ENCODE measurements at places on chromosomes 16 and 17.

- DNase-seq, result no peak
Observed at GRCh38 chr16:54822892-54823291, 107.8 kb upstream of the IRX5 start.

- DNase-seq, result no peak
Observed at GRCh38 chr17:34254146-34254545, 939 bp upstream of the CCL2 start.

DNA sequence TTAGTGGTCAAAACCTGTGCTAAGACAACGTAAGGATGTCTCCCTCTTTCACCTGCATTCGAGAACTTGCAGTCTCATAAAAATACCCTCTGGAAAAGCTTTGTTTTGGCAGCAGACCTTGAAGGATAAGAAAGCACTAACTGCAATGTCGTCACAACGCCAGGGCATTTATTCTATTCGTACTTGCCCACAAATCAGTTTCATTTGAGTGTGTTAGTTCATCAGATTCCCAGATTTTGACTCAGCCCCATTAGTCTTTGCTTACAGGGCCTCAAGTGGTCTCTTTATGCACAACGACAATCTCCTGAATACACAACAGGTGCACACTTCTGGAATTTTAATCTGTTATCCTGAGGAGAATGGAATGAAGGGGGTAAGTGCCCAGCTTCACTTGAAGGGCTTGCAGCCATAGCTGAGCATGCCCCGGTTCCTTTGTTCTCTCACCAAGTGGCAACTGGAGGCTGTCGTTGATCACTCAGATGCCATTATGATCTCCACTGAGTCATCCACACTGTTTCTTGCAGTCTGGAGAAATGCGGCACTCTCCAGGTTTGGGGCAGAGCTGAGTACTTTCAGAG is 58.8 kb downstream of the CLEC19A start:
- DNase-seq, result no peak

DNA sequence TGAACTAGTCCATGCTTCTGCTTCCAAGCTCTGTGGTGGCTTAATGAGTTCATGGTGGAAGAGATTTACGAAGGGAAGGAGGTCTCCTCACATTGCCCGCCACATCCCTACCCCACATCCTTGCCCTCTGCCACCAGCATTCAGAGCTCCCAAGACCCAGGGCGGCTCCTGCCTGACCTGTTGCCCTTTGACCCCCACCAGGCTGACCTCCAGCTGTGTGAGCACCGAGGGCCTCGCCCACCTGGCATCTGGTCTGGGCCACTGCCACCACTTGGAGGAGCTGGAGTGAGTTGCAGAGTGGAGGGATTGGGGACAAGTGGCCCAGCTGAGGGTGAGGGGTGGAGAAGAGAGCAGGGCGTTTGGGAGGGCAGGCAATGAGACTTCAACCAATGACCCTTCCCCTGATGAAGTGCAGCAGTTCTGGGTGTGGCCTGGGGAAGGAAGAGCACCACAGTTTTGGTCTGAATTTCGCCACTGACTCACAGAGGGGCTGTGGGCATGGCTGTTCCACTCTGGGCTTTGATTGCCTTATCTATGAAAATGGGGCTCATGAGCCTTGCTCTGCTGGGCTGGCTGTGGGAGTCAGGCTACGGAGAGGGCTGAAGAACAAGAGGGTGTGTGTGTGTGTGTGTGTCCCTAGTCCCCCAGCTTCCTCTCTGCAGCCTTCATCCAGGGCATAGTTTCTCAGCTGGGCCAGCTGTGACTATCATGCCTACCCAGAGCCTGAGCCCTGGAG is 22.6 kb upstream of the CPNE2 start:
- DNase-seq, result no peak

- DNase-seq, result peak; percentile 74
Observed at GRCh38 chr17:44898768-44899073, 524 bp downstream of the EFTUD2 start.

DNA sequence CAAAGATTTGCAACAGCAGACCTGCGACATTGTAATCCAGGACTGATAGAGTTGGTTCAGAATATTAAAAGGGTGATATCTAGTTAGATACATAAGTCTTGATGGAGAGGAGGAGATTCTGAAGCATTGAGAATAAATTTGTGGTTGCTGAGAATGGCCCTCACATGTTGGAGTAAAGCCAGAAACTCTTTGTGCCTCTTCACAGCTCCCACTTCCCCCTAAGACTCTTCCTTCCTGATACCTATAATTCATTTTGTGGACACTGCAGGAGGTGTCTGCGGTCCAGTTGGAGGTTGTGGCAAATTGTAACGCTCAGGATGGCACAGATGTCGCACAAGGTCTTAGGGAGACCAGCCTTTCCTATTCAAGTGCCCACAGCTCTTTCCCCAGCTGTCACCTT is 17.5 kb downstream of the WWOX start:
- no peak for DNase-seq

DNA sequence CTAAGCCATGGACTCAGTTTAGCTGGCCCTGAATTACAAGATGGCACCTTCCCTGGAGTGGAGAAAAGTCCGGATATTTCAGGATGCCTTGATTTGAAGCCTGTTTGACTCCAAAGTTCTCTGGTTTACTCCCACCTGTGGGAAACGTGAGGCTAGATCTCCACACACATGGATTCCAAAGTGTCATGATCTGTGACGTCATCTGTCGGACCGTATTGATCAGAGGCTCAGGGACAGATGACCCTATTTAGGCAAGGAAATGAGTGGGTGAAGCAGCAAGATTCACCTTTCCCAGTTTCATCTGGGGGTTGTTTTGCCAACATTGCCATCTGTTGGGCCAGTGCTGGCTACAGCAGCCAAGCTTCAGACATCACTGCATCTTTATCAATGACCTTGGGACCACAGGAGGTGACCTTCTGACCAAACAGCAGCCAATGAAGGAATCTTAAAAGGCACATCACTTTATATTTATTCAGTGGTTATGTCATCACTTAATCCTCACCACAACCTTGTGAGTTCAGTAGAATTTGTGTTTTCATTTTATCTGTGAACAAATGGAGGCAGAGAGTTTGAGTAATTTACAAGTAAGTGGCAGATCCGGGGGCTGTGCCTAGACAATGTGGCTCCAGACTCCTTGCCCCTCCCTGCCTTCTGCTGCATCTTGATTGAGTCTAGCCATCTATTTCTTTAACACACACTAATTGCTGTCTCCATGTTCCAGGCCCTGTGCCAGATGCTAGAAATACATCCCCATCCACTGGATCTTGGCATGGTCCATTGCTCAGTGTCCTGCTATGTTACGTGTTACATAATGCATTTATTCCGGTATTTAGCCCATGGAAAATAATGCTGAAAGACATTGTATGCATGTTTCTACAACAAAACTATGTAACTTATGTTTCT is 1.5 kb upstream of the CDH13 start:
- no peak for DNase-seq

DNA sequence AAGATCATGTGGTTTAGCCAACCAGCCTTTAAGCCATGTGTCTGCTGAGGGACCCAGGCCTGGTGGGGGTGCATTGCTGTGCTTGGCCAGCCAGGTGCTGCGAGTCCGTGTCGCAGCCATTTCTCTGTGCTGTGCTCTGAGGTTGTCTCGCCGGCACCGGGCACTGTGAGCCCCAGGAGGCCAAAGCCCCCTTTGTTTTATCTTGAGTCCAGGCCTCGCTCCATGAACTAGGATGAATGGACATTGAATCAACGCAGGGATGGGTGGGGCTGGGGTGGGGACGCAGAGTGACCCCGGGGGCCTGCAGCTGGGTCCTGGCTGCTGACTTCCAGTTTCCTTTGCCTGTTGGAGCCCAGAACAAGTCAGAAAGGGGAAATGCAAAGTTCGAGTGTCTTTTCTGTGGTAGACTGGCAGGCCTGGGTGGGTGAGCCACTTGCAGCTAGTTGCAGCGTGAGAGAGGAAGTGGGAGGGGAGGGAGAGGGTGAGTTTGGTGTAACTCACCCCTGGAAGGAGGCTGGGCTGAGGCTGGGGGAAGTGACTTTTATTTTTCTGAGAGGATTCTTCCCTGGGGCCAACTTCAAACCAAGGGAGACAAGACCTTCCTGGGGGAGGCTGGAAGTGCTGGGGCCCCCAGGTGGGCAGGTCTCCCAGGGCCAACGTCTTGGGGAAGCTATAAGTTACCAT is 324.7 kb downstream of the SEC14L1 start:
- DNase-seq, result peak; percentile 90

GRCh38 chr16:55655381-55655896 is 349 bp upstream of the SLC6A2 start:
- no peak for DNase-seq

DNA sequence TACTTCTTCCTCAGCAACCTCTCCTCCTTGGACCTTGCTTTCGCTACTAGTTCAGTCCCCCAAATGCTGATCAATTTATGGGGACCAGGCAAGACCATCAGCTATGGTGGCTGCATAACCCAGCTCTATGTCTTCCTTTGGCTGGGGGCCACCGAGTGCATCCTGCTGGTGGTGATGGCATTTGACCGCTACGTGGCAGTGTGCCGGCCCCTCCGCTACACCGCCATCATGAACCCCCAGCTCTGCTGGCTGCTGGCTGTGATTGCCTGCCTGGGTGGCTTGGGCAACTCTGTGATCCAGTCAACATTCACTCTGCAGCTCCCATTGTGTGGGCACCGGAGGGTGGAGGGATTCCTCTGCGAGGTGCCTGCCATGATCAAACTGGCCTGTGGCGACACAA is 429 bp downstream of the OR2C1 start:
- DNase-seq, result no peak

- no peak for DNase-seq
Observed at GRCh38 chr16:50552476-50553101, 4.4 kb downstream of the NKD1 start.

DNA sequence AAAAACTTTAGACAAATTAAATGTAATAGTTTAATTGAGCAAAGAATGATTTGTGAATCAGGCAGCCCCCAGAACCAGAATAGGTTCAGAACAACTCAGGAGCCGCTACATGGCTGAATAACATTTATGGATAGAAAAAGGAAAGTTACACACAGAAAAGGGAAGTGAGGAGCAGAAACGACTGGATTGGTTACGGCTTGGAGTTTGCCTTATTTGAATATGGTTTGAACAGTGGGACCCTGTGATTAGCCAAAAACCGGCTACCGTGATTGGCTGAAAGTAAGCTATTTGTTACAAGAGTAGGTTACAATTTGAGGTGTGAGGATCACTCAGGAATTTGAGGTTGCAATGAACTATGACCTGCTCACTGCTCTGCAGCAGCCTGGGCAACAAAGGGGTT is 1139.8 kb downstream of the CDH11 start:
- DNase-seq, result no peak

- no peak for DNase-seq
Observed at GRCh38 chr16:58938811-58939210, 204.7 kb upstream of the GOT2 start.

- peak; percentile 65 for DNase-seq
Observed at GRCh38 chr17:82019690-82020571, 2.7 kb downstream of the CENPX start.

DNA sequence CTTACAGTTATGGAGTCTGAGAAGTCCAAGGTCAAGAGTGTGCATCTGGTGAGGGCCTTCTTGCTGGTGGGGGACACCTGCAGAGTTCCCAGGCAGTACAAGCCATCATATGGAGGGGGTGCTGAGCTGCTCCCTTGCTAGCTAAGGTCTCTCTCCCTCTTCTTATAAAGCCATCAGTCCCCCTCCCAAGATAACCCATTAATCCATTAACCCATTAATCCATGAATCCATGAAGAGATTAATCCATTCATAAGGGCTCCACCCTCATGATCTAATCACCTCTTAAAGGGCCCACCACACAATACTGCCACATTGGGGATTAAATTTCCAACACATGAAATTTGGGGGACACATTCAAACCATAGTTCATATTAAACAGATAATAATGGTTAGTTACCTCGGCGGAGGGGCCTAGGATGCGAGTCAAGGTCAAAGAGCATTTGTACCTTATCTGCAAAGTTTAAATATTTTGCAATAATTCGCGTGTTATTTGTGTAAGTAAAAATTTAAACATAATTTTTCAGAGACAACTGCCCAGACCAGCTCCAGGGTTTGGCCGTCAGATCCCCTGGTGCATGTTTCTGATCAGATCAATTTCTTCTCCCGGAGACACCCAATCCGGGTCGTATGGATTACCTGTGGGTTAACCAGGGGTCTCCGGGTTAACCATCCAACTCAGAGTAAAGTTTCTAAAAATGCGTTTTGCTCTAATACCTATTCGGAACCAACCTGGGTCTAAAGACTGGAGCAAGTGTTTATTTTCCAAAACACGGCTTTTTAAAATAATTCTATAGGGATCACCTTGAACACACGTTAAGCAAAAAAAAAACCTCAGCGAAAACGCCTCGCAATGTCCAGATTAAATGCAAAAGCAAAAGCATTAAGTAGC is 740 bp upstream of the POLR3E start:
- DNase-seq, result peak; percentile 41

GRCh38 chr17:79520167-79521165 is 90.4 kb downstream of the RBFOX3 start:
- DNase-seq, result no peak

DNA sequence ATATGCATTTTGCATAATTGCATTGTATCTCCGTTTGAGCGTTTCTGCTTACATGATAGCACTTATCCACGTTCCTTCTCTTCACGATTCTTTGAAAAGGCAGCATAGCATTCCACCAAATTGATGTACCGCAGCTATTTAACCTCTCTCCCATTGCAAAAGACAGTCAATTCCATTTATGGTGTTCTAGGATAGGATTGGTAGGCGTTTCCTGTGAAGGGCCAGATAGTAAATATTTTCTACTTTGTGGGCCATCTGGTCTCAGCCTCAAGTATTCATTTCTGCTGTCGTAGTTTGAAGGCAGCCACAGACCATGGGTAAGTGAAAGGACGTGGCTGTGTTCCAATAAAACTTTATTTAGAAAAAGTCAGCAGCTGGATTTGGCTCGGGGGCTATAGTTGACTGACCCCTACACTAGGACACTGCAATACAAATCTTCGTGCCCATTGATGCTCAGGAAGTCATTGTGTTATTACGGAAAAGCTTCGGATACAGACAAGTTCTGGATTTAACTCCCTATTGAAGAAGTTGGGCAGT is 10.1 kb downstream of the SNX29 start:
- no peak for DNase-seq

Data from RPMI8226 (cell line).